NT2/D1 (cell line): ENCODE measurements at places on chromosomes 7 and 10.

- DNase-seq, result no peak
These were observed 126.3 kb downstream of the WDR37 start for GRCh38 chr10:1182280-1183032.

GRCh38 chr10:132908621-132909295 is 33.6 kb downstream of the CFAP46 start:
- DNase-seq, result no peak

DNA sequence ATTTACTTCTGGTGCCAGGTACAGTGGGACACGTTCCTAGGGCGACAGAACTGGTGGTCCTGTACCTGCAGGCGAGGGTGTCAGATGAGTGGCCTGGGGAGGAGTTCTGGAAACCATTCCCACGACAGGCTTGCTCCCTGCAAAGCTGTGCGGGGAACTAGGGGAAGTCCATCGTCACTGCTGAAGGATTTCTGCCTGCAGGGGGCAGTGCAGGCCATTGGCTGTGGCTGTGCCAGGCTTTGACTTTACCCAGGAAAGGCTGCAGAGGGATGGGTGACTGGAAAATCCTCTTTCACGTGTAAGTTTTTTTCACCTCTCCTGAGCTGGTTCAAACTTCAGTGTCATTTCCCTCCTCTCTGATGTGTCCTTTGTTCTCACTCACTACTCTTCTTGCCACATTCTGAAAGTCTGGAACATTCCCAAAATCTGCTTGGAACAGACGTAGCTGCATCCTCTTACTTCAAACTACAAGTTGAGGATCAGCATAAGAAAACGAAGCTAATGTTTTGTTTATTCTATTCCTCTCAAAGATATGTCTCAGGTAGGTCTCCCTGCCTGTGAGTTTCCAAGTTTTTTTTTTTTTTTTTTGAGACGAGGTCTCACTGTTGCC is 126.5 kb downstream of the SH2D4B start:
- peak; percentile 60 for DNase-seq

DNA sequence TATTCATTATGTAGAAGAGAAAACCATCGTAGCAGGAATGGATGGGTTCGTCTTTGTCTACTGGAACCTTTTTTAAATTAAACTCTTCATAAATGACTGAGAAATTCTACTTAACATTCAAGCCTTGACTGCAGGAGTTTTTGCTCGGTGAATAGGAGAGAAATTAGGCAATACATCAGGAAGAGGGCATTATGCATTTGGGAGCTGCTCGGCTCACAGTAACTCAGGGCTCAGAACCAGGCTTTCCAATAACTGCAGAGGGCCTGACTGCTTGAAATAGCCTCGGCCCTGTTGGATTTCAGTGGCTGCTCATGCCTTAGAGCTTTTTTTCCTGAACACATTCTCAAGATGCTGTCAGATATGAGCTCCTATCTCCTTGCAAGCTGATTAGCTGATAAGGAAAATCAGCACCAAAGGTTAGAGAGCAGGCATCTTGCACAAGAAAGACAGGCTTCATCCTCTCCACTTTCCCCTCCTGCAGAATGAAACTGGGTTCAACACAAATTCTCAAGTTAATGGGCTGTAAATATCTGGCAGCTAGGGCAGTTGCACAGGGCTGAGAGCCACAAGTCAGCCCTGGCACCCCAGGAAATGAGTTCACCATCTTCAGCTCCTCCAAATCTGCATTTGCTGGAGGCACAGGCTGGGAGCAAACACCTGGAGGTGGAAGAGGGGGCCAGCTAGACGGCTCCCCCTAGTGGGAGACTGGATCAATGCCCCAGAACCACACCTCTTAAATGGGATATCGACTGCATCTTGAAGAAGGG is 24.3 kb downstream of the TECTB start:
- peak; percentile 51 for DNase-seq

DNA sequence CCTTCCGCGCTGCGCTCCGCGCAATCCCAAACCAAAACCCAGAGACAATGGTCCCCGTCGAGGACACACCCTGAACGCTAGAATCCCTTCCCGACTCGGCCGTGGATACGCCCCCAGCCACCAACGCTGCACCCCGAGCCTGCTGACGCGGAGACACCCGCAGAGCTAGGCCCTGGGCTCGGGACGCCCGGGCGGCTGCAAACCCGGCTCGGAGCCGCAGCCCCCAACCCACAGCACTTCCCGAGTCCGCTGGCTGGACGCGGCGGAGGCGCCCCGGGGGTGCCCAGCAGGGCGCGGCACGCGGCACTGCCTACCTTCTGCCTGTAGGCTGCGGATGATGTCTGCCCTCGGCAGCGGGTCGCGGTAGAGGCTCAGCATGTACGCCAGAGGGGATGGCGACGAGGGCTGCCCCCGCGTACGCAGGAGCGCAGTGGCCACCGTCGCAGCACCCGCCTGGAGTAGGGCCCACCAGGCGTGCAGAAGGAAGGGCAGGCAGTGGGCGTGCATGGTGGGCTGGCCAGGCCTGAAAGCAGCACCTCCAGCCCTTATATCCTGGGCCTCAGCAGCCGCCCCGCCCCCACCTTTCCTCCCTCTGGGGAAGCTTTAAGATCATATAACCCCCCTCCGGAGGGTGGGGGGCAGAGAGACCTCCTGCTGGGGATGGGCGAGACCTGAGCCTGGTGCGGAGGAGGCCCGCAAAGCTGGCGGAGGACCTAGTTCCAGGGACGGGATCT is at the start of gene NODAL:
Gene NODAL (minus strand): TSS at position 521 of the 734 bp plus-strand sequence. CDS start 14 bp downstream, at position 507.
- no peak for DNase-seq

DNA sequence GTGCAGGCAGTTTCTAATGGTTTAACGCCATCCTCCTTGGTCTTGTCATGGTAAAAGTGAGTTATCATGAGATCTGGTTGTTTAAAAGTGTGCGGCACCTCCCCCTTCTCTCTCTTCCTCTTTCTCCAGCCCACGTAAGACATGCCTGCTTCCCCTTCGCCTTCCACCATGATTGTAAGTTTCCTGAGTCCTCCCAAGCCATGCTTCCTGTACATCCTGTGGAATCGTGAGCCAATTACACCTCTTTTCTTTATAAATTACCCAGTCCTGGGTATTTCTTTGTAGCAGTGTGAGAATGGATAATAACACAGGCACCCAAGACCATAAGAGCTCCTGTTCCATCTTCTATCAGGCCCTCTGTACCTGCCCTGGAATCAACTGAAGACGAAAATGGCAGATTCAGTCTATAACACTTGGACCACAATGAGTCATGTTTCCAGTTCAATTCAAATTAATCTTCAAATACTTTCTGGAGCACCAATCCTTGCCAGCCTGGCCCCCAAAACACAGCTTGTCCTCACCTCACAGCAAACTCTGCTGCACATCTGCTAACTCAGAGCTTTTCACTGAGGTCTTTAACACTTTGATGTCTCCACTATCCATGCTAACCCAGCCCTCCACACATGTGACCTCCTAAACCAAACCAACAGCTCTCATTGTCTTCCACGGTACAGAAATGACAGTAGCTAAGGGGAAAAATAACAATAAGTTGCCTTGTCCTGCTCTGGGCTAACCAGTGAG is 73.2 kb downstream of the SFMBT2 start:
- DNase-seq, result no peak

GRCh38 chr10:17914169-17915045 is 37.3 kb upstream of the SLC39A12 start:
- DNase-seq, result no peak

- no peak for DNase-seq
These were observed 222.5 kb downstream of the CCSER2 start for GRCh38 chr10:84550756-84551436.

- no peak for DNase-seq
These were observed 753.8 kb downstream of the GRID1 start for GRCh38 chr10:85612833-85613232.

DNA sequence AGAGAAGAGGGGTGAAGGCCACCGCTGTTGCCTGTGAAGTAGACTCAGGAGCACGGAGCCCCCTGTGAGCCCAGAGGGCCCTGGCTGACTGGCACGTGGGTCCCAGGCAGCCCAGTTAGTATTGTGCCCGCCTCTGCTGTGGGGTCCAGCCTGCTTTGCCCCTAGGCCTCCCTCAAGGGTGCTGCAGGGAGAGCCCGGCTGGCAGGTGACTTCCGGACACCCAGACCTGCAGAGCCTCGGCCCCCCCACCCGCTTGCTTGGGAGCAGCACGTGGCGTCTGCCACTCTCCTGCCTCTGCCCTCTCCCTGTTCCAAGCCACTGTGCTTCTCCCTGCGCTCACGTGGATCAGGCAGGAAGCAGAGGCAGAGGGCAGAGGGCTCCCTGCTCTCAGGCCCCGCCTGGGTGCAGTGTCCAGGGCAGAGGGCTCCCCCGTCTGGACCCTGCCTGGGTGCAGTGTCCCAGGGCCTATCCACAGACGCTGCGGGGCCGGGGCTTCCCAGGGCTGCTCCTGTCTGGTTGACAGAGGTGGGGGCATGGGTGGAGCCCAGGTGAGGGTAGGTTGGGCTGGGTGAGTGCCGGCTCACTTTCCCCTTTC is 88.4 kb downstream of the DNAJB6 start:
- no peak for DNase-seq

DNA sequence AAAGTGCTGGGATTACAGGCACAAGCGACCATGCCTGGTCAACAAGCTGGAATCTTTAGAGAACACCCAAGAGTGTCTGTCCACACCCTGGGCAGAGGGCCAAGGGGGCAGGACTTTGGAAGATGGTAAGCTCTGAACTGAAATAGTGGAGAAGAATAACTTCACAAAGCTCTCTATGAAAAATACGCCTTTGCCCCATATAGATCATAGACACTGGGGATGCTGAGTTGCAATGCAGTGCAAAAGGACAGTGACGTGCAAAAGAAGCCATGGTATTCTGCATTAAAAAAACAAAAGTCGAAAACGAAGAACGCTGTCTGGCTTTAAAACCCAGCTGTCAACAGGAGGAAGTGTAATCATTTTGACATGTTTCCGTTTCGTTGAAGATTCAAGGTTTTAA is 353.6 kb downstream of the CALN1 start:
- DNase-seq, result no peak

DNA sequence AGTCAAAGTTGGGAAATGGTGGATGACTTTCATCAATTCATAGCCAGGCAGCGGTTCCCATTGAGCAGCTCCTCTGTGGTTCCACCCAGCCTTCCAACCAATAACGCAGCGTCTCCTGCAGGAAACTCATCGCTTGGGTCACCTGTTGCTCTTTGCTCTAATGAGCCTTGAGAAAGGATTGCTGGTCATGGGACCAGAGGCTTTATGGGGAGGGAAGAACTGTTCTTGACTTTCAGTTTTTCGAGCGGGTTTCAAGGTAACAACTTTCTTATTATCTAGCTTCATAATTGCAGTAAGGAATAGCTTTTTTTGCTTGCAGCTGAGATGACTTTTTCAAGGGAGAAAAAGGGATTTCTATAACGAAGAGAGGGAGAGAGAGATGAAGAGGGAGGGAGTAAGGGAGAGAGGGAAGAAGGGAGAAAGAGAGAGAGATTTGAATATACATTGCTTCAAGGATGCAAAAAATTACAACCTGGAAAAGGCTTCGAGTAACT is 405 bp upstream of the ENTPD1 start:
- DNase-seq, result no peak

DNA sequence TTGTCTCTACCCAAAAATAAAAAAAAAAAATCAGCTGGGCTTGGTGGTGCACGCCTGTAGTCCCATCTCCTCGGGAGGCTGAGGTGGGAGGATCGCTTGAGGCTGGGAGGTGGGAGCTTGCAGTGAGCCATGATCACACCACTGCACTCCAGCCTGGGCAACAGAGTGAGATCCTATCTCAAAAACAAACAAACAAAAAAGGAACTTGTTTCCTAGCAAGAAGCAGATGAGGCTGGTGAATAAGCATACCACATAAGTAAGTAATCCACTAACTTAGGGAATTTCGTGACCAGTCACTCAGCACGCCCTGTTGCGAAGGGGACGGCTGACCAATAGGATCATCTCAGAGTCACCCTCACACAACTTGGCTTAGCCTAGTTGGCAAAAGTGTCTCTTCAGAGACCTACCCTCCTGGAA is 64.6 kb downstream of the CUX1 start:
- no peak for DNase-seq

DNA sequence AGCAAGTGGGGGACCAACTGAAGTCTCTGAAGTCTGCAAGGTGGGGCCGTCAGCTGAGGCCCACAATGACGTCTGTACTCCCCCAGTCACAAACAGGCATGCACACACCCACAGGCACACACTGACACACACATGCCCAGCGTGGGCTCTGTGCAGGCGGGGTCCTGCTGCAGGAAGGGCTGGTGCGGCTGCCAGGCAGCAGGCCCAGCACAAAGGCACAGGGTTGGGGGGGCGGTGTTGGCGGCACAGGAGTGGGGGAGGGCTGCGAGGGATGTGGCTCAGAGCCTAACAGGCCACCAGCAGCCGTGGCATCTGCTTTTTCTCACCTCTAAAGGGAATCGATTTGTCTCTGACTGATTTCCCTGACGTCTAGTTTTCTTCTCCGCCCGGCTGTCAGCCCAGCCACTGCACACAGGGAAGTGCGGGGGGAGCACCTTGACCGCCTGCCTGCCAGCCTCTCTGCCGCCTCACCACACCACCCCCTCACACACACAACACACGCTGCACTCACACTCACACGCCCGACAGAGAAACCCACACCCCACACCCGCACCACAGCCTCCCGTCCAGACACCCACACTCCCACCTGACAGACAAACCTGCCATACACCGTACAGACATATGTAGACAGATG is 43.5 kb upstream of the ZMIZ1 start:
- no peak for DNase-seq
